Spinal cord (tissue), 10 donors: ENCODE measurements at places on chromosomes 11 and 22. TPM values are rescaled to one million over a fixed set of nuclear protein-coding genes. Genes with fewer than 3 reads are reported as not detected.

DNA sequence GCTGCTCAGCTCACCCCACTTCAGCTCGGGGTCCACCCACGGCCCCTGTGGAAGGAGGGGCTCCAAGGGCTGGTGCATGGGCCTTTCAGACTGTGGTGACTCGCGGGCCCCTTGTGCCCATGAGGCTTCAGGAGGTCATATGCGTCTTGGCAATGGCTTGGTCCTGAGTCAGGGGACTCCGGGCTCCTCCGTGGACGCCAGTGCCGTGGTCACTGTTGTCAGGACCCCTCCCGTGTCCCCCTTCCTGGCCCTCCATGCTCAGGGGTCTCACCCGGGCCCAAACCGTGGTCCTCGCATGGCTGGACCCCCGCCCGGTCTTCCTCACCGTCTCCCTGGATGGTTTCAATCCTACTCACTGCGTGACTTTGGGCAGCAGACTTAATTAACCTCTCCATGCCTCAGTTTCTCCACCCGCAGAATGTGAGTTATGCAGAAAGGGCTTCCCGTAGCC, 436.4 kb downstream of the TBC1D22A start:
- H3K36me3 ChIP-seq = no peaks in the 10 kb centered on the region
- H3K27ac ChIP-seq = no peak overlapping the region
- DNase-seq = no peak
- no peaks in the 10 kb centered on the region for H3K27me3 ChIP-seq
- H3K4me3 ChIP-seq = no peak overlapping the region
- H3K4me1 ChIP-seq = peaks cover 28% of the 10 kb centered on the region

- peak overlapping the region; percentile 18 for H3K27ac ChIP-seq
- no peak for DNase-seq
- peak overlapping the region; percentile 14 for H3K4me3 ChIP-seq
- peaks cover 14% of the 10 kb centered on the region for H3K4me1 ChIP-seq
- H3K27me3 ChIP-seq = no peaks in the 10 kb centered on the region
Measured at GRCh38 chr11:8658321-8659057, 24.0 kb downstream of the TRIM66 start.

DNA sequence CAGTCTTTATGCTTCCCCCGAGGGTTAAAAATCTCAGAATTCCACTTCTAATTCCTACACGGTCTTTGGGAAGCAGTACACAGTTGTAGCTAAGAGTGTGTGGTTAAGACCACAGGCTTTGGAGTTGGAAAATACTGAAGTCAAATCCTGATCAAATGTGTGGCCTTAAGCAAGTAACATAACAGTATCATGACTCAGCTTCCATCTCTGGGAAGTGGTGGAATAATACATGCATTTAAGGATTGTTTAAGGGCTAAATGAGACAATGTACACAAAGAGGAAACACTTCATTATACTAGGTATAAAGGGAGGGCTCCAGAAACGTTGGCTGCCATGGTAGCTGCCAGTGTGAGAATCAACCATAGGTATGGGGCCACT, 71.5 kb downstream of the FAT3 start:
- no peaks in the 10 kb centered on the region for H3K36me3 ChIP-seq
- DNase-seq = no peak
- H3K4me1 ChIP-seq = peaks cover 4% of the 10 kb centered on the region
- no peak overlapping the region for H3K27ac ChIP-seq

GRCh38 chr22:20583471-20583922, 76.1 kb downstream of the MED15 start:
- peaks cover 99% of the 10 kb centered on the region for H3K36me3 ChIP-seq
- H3K4me3 ChIP-seq = no peak overlapping the region
- no peak for DNase-seq

GRCh38 chr22:25334162-25334490, 114.7 kb downstream of the CRYBB2 start:
- no peaks in the 10 kb centered on the region for H3K27me3 ChIP-seq
- no peaks in the 10 kb centered on the region for H3K36me3 ChIP-seq
- H3K4me1 ChIP-seq = no peaks in the 10 kb centered on the region

DNA sequence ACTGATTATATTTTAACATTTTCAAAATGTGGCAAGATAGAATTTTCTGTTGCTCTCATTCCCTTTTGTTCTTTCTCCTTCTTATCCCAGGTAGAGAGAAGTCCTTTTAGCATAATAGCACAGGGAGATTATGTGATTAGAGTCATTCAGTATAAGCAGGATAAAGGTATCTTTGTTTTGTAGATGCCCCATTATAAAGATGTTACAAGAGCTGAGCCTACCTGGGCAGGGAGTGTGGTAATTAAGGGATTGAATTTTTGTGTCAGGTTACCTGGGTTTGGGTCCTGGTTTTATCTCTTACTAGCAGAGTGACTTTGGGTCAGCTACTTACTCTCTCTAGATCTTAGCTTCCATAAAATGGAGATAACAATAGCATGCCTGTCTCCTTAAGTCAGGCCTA, 536.5 kb downstream of the TMEM135 start:
- no peak for DNase-seq
- H3K27me3 ChIP-seq = no peaks in the 10 kb centered on the region
- H3K4me1 ChIP-seq = no peaks in the 10 kb centered on the region
- no peak overlapping the region for H3K4me3 ChIP-seq
- no peaks in the 10 kb centered on the region for H3K36me3 ChIP-seq

- no peak overlapping the region for H3K4me3 ChIP-seq
- no peaks in the 10 kb centered on the region for H3K36me3 ChIP-seq
- H3K27me3 ChIP-seq = no peaks in the 10 kb centered on the region
Measured at GRCh38 chr11:86191874-86192273, 52.7 kb upstream of the EED start.

DNA sequence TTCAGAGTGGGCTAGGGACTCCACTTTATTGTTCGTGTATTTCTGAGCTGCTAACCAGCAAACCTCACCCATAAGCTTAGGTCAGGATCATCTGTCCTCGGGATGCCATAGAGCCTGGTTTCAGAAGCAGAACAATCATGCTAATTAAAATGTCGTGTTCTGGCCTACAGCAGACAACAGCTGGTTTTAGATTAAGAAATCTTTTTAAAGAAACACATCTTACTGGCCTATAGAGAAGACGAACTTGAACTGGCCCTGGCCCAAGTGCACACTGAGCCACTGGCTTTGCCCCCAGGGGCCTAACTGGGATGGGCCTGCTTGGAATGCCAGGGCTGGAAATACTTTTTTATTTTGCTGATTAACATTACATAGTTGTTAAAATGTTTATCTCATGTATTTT, 63.2 kb downstream of the ALX4 start:
- DNase-seq = no peak
- H3K36me3 ChIP-seq = no peaks in the 10 kb centered on the region
- no peak overlapping the region for H3K4me3 ChIP-seq
- peaks cover 3% of the 10 kb centered on the region for H3K4me1 ChIP-seq
- H3K27ac ChIP-seq = no peak overlapping the region
- no peaks in the 10 kb centered on the region for H3K27me3 ChIP-seq

GRCh38 chr11:26688701-26689100, 33.2 kb downstream of the SLC5A12 start:
- H3K27ac ChIP-seq = no peak overlapping the region
- no peak for DNase-seq
- H3K36me3 ChIP-seq = no peaks in the 10 kb centered on the region
- H3K4me1 ChIP-seq = no peaks in the 10 kb centered on the region

- no peaks in the 10 kb centered on the region for H3K27me3 ChIP-seq
- no peaks in the 10 kb centered on the region for H3K4me1 ChIP-seq
- DNase-seq = no peak
- H3K4me3 ChIP-seq = no peak overlapping the region
- no peaks in the 10 kb centered on the region for H3K36me3 ChIP-seq
- no peak overlapping the region for H3K27ac ChIP-seq
Measured at GRCh38 chr11:87295237-87295636, 257.5 kb downstream of the TMEM135 start.

DNA sequence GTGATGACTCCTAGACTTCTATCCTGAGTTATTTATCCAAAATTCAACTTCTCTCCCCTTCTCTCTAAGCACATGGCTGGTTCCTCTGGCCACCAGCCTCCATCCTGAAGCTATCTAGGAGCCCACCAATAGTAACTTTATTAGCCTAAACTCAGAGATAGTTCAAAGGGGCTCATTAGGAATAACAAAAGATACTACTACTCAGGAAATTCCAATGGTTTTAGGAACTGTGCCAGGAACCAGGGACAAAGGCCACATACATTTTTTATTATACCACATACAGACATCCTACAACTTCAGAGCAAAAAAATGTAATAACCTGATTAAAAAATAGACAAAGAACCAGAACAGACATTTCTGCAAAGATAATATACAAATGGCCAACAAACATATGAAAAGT, 27.9 kb downstream of the SLC25A17 start:
- peaks cover 14% of the 10 kb centered on the region for H3K36me3 ChIP-seq
- no peak for DNase-seq
- no peak overlapping the region for H3K4me3 ChIP-seq
- H3K27ac ChIP-seq = no peak overlapping the region
- H3K4me1 ChIP-seq = no peaks in the 10 kb centered on the region
- no peaks in the 10 kb centered on the region for H3K27me3 ChIP-seq

GRCh38 chr11:44016546-44017442, 31.0 kb upstream of the ACCSL start:
- DNase-seq = no peak
- H3K36me3 ChIP-seq = no peaks in the 10 kb centered on the region

- no peaks in the 10 kb centered on the region for H3K4me1 ChIP-seq
- no peaks in the 10 kb centered on the region for H3K27me3 ChIP-seq
- no peak overlapping the region for H3K4me3 ChIP-seq
- no peak for DNase-seq
Measured at GRCh38 chr11:59801981-59802638, 8.5 kb downstream of the MRPL16 start.

DNA sequence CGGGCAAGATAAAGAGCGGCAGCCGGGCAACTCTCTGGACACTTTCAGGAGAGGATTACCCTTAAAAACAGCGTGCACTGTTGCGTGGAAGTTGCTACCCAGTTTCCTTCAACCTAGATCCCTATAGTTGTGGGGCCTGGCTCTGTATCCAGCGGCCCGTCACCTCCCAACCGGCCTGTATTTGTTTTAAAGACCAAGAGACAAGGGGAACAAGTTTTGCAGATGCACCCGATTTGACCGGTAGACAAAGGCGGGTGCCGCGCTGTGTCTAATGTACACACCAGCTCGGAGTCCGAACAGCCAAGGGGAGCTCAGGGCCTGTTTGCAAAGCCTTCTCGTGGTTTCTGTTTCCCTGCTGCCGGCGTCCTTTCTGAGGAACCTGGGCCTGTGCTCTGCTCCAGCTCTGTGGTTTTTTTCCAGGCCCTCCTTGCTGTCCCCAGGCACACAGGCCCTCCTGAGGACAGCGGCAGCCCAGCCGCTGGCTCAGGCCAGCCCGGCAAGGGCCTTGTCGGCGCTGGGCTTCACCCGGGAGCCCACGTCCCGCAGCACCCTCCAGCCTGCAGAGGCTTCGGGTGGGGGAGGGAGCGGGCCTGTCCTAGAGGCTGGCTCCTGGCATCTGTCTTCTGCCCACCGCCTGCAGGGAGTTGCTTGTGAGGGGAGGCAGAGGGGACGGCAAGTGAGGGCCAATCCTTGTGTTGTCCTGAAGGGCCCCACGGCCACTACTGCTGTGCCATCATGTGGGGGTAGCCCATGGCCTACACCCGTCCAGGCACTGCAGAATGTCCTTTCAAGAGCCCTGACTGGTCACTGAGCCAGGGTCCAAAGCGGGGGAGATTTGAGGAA, 1.4 kb downstream of the TBX1 start:
- peaks cover 80% of the 10 kb centered on the region for H3K27me3 ChIP-seq
- peaks cover 25% of the 10 kb centered on the region for H3K4me1 ChIP-seq
- H3K27ac ChIP-seq = no peak overlapping the region
- H3K4me3 ChIP-seq = no peak overlapping the region

DNA sequence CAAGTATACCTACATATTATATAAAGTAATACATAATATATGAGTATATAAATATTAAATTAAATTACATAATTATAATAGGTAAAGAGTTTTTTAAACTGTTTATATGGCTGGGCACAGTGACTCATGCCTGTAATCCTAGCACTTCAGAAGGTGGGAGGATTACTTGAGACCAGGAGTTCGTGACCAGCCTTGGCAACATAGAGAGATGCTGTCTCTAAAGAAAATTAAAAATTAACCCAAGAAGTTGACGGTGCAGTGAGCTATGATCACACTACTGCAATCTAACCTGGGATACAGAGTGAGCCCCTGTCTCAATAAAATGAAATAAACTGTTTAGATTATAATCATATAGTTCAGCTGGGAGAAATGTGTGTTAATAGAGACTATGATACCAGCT, 363.0 kb downstream of the DDX10 start:
- no peaks in the 10 kb centered on the region for H3K36me3 ChIP-seq
- no peak overlapping the region for H3K27ac ChIP-seq
- no peak overlapping the region for H3K4me3 ChIP-seq
- DNase-seq = no peak
- H3K27me3 ChIP-seq = no peaks in the 10 kb centered on the region

TMEM138 gene
- total RNA-seq = 19.0 TPM

TCN2 gene
- 29.9 TPM for total RNA-seq

TRIM49 gene
- total RNA-seq = not detected

PLEKHB1 gene
- 52.4 TPM for total RNA-seq

GGT5 gene
- total RNA-seq = 8.6 TPM

KRTAP5-8 gene
- not detected for total RNA-seq
